Left kidney (tissue), 8 donors: ENCODE measurements at places on chromosomes 2 and 18.

- no peak for DNase-seq
These were observed 104.8 kb upstream of the FN1 start for GRCh38 chr2:215540658-215541057.

DNA sequence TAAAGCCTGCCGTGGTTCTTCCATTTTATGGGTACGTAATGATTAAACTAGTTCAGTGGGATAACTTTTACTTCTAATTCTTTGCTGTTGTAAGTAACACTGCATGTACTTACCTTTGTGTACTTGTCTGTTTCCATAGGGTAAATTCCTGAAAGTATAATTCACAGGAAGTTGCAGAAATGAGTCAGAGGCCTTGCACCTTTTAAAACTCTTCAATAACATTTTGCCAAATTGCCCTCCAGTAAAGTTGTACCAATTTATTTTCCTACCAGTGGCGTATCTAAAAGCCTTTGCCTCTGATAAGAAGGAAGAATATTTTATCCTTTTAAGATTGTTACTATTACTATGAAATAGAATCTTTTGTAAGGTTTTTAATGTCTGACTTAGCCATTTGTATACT lies 65.1 kb downstream of the CAB39 start:
- DNase-seq, result no peak

DNA sequence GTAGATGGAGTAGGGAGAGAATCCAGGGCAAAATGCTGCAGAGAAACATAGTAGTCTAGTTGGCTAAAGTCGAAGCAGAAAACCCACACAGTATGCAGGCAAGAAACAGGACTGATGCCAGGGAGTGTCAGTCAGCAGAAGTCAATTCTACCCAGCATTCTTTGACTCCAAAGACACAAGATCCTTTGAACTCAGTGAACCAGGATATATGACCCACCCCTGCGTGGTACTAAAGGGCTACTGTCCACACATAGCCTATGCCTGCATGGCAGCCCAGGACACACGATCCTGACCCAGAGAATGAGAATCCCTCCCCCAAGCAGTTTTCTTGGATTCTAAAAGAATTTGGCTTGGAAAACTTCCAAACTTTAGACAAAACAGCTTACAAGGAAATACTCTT lies 42.5 kb downstream of the ALK start:
- DNase-seq, result peak; percentile 7

GRCh38 chr2:173187941-173188788 lies 112.5 kb downstream of the MAP3K20 start:
- DNase-seq, result no peak

- DNase-seq, result no peak
These were observed 249.4 kb downstream of the MEIS1 start for GRCh38 chr2:66684289-66684688.

GRCh38 chr2:198254536-198255090 lies 450.2 kb downstream of the PLCL1 start:
- DNase-seq, result no peak

DNA sequence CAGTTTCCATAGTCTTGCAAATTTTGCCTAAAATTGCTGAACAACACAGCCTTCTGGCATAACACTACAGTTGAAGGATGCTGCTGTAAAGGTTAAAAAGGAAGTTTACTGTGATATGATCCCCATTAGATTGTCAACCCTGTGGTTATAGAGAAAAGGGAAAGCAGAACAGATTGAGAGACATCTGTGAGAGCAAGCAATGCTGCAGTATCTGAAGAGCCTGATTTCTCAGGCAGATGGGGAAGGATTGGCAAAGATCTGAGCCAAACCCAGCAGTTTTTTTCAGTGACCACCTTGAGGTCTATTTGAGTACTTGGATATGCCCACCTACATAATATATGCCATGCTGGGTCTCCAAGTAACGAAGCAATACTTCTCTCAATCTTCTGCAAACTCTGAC lies 8.5 kb upstream of the ST8SIA3 start:
- no peak for DNase-seq

GRCh38 chr2:133405252-133405651 lies 163.0 kb downstream of the NCKAP5 start:
- DNase-seq, result no peak

DNA sequence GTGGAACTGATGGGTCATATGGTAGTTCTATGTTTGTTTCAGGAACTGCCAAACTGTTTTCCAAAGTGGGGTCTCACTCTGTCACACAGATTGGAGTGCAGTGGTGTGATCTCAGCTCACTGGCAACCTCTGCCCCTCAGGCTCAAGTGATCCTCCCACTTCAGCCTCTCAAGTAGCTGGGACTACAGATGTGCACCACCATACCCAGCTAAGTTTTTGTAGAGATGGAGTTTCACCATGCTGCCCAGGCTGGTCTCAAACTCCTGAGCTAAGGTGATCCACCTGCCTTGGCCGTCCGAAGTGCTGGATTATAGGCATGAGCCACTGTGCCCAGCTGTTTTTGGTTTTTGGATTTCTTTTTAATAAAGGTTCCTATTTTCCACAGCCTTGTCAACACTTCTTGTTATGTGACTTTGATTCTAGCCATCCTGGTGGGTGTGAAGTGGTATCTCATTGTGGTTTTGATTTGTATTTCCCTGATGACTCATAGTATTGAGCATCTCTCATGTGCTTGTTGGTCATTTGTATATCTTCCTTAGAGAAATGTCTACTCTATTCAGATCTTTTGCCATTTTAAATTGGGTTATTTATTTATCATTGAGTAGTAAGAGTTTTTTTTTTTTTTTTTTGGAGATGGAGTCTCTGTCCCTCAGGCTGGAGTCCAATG lies 22.8 kb downstream of the NPC1 start:
- DNase-seq, result no peak
